ENCODE measurements at places on chromosomes 2 and 18. TPM values are rescaled to one million over a fixed set of nuclear protein-coding genes. Genes with fewer than 3 reads are reported as not detected.

Gene DSG3
- 0.01 TPM for polyA plus RNA-seq

Gene KCNE4
- 8.2 TPM for polyA plus RNA-seq

Gene HOXD8
- polyA plus RNA-seq: 8.8 TPM

Gene RAD51AP2
- polyA plus RNA-seq: not detected

Gene PDK1
- polyA plus RNA-seq: 5.6 TPM

Gene ZAP70
- 0.56 TPM for polyA plus RNA-seq

Gene SLC39A6
- 17.0 TPM for polyA plus RNA-seq

Gene EIPR1
- polyA plus RNA-seq: 10.1 TPM
